Cortex of kidney (tissue), 1 donor: ENCODE measurements at places on chromosomes 13 and 19.

GRCh38 chr13:24381541-24382265, 72.3 kb downstream of the C1QTNF9 start:
- DNase-seq = no peak

DNA sequence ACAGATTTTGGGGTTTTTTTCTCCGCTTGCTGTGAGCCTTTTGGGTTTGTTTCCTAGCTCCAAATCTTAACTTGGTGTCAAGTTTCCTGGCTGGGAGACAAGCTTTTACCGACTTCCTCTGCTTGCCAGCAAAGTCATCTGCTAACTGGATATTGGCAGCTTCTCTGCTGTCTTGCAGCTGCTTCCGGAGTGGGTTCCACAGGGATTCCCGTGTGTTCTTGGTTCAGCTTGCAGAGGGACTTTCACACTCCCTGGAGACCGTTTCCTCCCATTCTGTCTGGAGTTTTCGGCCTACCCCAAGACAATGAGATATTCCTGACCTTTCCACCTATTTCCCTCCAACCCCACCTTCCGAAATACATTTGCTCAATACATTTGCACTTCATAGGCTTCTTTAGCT, 2.2 kb upstream of the COLGALT1 start:
- DNase-seq = no peak

DNA sequence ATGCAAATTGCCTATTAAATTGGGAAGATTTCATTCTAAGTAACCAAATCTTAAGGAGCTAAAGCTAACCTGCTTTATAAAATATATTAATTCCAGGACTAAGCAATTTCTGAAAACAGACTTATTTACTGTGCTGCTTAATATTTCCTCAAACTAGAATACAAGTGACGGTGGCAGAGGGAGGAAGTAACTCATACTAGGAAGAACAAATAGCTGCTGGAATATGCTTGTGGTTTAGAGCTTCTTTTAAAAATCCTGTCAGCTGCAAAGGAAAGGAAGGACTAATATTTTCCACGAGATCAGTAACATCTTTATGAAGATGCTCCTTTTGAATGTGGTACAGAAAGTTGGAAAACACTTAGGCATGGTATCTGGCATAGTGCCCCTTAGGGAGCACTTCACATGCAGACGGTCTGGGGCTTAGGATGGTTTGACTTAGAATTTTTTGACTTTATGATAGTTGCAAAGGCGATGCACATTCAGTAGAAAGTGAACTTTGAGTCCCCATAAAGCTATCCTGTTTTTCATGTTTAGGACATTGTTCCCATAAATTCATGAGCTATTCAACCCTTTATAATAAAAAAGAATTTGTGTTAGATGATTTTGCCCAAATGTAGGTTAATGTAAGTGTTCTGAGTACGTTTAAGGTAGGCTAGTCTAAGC, 3.4 kb upstream of the HNRNPA1L2 start:
- DNase-seq = no peak

DNA sequence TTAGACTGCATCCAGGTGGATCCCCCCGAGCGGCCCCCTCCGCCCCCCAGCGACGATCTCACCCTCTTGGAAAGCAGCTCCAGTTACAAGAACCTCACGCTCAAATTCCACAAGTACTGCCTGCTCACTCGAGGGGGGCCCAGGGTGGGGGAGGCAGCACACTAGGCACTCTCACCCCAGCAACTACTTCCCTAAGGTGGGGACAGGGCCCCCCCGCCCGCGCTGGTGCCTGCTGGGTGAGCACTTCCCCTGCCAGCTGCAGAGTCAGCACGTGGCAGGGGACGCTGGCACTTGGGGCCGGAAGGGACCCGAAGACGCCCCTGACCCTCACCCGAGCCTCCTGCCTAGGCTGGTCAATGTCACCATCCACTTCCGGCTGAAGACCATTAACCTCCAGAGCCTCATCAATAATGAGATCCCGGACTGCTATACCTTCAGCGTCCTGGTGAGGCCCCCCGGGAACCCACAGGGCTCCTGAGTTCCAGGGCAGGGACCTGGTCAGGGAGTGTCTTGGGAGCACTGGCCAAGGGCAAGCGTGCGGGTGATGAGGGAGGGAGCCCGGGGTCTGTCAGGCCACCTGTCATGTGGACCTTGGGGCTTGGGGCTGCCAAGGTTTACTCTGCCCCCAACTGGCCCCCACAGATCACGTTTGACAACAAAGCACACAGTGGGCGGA, 5.2 kb downstream of the MCOLN1 start:
- no peak for DNase-seq

DNA sequence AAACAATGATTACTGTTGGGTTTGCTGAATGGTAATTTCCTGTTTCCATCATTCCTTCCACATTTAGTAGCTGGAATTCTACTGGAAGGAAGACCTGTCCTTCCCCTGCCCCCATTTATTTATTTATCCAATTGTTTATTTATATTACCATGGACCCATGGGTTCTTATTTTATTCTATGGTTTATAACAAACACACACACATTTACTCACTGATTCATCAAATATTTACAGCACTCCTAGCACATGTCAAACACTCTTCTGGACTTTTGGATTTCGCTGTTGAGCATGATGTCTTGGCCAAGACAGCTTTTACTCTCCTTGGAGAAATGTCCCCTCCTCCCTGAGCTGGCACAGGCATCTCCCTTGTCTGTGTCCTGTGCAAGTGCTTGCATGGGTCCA, 227.8 kb upstream of the MAB21L1 start:
- DNase-seq = no peak

DNA sequence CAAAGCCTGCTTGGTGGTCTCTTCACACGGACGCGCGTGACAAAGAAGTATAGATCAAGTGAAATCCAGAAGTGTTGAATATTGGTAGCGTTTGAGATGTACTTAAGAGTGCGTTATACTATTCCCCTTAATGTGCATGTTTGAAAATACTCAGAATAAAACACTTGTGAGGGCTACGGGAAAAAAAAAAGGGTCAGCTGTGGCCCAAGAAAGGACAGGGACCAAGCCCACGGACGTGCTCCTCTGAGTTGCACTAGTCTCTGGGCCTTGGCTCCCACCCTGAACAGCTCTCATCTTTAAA, 622 bp upstream of the RBM42 start:
- DNase-seq = no peak

DNA sequence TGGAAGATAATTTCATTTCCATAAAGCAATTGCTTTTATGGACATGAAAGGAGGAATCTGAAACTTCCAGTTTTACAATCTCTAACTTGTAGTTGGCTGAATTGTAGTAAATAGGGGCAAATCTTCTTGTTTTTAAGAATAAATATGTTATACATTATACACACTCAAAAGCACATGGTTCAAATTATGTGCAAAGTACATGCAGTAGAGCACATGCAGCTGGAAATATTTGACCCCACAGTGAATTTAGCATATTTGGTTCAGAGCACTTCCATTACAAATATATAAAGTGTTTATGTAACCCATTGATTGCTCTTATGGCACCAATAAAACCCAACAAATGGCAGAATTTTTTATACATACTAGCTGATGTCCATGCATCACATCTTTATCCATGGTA, 180.5 kb downstream of the IRS2 start:
- DNase-seq = no peak

GRCh38 chr19:5225486-5226345, 114.9 kb downstream of the PTPRS start:
- no peak for DNase-seq

DNA sequence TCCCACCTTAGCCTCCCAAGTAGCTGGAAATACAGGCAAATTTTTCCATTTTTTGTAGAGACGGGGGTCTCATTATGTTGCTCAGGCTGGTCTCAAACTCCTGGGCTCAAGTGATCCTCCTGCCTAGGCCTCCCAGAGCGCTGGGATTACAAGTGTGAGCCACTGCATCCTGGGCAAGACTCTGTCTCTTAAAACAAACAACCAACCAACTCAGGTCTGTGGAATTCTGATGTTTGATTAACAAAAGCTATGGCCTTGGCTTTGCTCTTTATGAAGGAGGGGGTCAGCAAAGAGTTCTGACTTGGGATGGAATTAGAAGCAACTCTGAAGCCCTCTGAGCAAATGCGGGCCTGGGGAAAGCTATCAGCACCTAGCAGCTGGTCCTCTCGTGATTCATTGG, 117.7 kb downstream of the IER2 start:
- no peak for DNase-seq

DNA sequence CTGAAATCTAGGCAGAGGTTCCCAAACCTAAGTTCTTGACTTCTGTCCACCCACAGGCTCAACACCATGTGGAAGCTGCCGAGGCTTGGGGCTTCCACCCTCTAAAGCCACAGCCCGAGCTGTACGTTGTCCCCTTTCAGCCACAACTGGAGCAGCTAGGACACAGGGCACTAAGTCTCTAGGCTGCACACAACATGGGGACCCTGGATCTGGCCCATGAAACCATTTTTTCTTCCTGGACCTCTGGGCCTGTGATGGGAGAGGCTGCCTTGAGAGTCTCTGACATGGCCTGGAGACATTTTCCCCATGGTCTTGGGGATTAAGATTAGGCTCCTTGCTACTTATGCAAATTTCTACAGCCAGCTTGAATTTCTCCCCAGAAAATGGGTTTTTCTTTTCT, 118.4 kb downstream of the GPC5 start:
- no peak for DNase-seq

DNA sequence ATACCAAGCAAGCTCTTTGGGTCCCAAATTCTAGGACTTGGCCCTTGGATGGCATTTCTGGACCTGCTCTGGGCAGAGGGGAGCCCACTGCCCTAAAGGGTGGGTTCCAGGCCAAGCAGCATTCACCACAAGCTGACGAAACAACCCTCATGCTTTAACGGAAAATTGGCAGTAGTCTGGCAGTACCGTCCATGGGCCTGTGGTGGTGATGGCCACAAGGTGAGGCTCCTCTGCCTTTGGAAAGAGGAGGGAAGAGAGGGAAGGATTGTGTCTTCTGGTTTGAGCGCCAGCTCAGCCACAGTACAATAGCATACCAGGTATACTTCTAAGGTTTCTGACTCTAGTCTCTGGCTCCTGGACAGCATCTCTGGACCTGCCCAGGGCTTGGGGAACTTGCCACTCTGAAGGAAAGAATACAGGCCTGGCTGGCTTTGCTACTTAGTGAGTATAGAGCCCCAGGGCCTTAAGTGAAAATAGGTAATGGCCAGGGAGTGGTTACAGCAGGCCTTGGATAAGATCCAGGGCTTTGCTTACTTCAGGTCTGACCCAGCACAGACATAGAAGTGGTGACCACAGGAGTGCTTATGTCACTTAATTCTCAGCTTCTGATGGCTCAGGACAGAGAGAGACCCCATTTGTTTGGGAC, 595.5 kb downstream of the LMO7 start:
- no peak for DNase-seq

DNA sequence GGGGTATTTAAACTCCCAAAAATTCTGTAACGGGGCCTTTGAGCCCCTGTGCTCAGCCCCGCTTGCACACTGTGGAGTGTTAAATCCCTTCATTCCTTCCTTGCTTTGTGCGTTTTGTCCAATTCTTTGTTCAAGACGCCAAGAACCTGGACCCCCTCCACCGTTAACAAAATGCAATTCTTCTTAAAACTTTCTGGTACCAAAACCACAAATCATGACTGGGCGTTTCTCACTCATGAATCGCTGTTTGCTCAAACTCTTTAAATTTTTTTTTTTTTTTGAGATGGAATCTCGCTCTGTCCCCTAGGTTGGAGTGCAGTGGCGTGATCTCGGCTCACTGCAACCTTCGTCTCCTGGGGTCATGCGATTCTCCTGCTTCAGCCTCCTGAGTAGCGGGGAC, 881 bp downstream of the ZNF20 start:
- no peak for DNase-seq

DNA sequence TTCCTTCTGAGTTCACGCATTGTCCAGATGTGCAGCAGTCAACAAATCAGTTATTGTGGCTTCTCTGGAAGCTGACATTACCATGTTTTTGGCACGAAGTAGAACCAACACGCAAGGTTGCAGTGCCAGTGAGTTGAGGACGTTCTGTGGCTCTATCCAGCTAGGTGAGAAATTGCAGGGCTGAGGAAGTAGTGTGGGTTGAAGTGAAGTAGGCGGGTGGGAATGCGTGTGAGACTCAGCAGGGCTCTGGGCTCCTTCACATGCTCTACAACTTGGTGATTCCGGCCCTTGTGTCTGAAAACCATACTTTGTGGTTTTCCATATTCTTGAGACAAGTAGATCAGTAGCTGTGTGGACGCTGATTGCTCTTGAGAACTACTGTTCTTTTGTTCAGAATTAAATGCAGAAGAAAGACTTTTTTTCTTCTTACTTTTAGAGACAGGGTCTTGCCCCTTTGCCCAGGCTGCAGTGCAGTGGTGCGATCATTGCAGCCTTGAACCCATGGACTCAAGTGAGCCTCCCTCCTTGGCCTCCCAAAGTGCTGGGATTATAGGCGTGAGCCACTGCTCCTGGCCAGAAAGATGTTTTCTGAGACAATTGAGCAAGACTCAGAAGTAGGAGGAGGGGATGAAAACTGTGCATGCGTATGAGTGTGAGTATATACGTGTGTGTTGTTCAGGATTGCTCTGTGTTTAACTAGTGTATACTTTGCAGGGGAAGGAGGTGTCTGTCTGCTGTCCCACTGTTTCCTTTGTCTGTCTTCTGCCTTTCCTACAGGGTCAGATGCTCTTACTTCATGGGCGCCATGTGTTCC, 46.2 kb downstream of the GATAD2A start:
- no peak for DNase-seq

DNA sequence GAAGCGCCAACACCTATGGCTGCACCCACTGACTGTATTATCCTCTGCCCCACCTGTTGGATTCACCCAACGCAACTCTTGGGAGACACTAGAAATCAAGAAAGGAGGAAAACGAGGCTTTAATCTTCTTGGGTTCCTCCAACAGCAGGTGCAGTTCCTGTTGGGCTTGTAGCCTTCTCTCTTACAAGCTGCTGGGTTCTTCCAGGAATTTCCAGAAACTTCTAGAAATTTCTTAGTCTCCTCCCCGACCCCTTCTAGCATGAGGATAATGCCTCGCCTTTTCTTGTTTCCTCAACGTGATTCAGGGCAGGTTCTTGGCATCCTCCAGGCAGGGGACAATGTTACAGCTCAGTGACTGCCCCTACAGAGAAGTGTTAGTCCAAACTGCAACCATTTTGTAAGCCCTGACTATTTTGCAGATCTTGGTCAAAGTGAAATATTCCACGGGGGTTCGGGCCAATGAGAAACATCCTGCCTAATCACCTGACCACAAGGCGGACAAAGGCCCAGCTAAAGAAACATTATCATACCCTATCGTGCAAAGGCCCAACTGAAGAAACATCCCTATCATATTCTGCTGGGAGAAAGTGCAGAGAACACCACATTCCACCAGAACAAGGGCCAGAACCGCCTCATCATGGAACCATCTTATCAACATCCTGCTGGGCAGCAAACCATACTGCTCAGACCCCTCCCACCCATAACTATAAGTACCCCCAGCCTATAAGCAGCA, 614 bp upstream of the PNMA8A start:
- no peak for DNase-seq

GRCh38 chr19:43425567-43426392, 11.1 kb downstream of the TEX101 start:
- DNase-seq = no peak

- no peak for DNase-seq
These were observed 4.9 kb downstream of the MAG start for GRCh38 chr19:35296644-35297514.

- no peak for DNase-seq
These were observed 1292.4 kb upstream of the MIR17HG start for GRCh38 chr13:90055121-90055520.
